ENCODE measurements at places on chromosomes 5 and 9.

- DNase-seq: no peak
These were observed 61.5 kb downstream of the TENT4A start for GRCh38 chr5:6774721-6775204.

- no peak for DNase-seq
These were observed 7.4 kb upstream of the C5orf46 start for GRCh38 chr5:147913786-147914185.

GRCh38 chr5:39570403-39571027 lies 145.7 kb upstream of the DAB2 start:
- DNase-seq: peak; percentile 27

GRCh38 chr5:72518001-72518683 lies 10.9 kb upstream of the ZNF366 start:
- no peak for DNase-seq

Data from SW 1271 (cell line).